ENCODE measurements at places on chromosomes 12 and 14. TPM values are rescaled to one million over a fixed set of nuclear protein-coding genes. Genes with fewer than 3 reads are reported as not detected.

DNA sequence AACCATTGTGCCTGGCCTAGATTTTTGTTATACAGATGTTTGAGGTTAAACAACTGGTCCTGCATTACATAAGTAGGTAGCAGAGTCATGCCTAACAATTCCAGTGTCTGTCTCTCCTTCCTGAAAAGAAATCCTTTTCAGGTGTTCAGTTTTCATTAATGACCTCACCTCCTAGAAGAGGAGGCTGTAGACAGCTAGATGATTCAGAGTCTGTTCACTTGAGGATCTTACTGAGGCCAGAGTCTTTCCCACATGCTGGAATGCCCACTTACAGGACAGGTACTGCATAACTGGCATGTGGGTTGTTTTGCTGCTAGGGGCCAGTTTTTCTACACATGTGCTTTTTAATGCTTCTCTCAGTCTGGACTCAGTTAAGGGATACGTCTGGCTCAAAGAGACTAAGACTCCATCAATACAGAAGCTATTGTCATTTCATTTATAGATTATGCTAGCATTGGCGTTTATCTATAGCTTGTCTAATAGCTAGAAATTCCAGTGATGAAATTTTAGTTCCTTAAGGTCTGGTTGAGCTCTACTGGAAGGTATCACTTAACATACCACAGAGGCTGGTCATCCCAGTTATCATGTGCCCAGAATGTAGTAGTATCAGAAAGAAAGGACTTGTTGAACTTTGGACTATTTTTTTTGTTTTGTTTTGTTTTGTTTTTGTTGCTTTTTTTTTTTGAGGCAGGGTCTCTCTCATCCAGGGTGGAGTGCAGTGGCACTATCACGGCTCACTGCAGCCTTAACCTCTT lies 206.4 kb downstream of the ERC1 start:
- peak; percentile 86 for DNase-seq

GRCh38 chr12:83630526-83630925 lies 943.8 kb downstream of the TMTC2 start:
- no peak for DNase-seq

DNA sequence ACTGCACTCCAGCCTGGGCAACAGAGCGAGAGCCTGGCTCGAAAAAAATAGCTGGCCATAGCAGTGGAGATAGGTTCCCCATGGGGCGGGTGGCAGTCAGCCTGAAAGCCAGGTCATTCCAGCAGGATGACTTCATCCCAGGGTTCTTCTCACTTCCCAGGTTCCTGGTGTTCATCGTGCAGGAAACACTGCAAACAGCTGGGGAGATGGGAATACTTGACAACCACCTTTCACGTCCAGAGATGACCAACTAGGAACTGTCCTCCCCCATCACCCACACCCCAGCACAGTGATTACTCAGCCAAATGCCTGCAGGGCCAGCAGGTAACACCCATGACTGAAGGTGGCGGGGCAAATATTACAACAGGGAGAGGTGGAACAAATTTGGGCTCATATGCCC lies 1.7 kb downstream of the VSIG10 start:
- peak; percentile 76 for DNase-seq

DNA sequence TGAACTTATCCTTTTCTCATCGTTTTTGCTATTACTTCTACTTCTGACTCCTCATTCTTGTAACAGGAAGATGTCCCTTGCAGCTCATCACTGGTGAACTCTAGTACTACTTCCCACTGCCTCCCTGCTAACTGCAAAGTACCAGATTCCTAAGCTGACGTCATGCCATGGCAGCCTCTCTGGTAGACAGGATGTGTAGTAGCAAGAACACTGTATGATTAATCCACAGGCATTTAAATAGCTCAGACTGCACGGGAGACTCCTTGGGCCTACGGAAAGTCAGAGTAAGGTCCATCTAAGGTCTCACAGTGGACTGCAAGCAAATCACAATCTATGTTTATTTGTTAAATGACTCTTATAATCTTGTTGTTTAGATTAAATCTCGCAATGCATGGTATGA lies 43.5 kb downstream of the DNAI7 start:
- peak; percentile 53 for DNase-seq

GRCh38 chr12:103930787-103931735 lies 851 bp downstream of the HSP90B1 start:
- DNase-seq, result no peak

GRCh38 chr12:51322452-51322851 lies 1.5 kb downstream of the BIN2 start:
- DNase-seq, result no peak

The HOXC12 gene
- polyA plus RNA-seq, result 0.35 TPM

GRCh38 chr12:53191885-53192530 lies 11.3 kb upstream of the CSAD start:
- DNase-seq, result no peak

The ACAD10 gene
- polyA plus RNA-seq, result 12.4 TPM

- no peak for DNase-seq
These were observed 156.0 kb downstream of the LRIG3 start for GRCh38 chr12:58764100-58764953.

GRCh38 chr14:91929700-91930099 lies 17.8 kb downstream of the FBLN5 start:
- no peak for DNase-seq

The KRT72 gene
- not detected for polyA plus RNA-seq

DNA sequence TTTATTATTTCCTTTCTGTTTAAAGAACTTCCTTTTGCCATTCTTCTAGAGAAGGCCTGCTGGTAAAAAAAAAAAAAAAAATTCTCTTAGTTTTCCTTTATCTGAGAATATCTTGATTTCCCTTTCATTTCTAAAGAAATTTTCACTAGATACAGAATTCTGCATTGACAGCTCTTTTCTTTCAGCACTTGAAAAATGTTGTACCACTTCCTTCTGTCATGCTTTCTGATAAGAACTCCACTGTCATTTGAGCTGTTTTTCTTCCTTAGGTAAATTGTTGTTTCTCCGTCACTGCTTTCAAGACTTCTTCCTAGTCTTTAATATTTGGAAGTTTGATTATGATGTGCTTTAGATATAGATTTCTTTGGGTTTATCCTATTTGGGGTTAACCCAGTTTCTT lies 113.6 kb upstream of the BTG1 start:
- DNase-seq, result no peak

GRCh38 chr14:51081209-51081608 lies 13.7 kb downstream of the TRIM9 start:
- no peak for DNase-seq

- DNase-seq, result no peak
These were observed 106.0 kb downstream of the PELI2 start for GRCh38 chr14:56224229-56224628.

GRCh38 chr12:48997719-48998496 lies 1.3 kb downstream of the DDN start:
- DNase-seq, result no peak

The ARMH4 gene
- 0.56 TPM for polyA plus RNA-seq

- no peak for DNase-seq
These were observed 40.9 kb upstream of the MBIP start for GRCh38 chr14:36361210-36361853.

The ACSM4 gene
- not detected for polyA plus RNA-seq

The LRRC10 gene
- not detected for polyA plus RNA-seq

The HPD gene
- polyA plus RNA-seq, result not detected

DNA sequence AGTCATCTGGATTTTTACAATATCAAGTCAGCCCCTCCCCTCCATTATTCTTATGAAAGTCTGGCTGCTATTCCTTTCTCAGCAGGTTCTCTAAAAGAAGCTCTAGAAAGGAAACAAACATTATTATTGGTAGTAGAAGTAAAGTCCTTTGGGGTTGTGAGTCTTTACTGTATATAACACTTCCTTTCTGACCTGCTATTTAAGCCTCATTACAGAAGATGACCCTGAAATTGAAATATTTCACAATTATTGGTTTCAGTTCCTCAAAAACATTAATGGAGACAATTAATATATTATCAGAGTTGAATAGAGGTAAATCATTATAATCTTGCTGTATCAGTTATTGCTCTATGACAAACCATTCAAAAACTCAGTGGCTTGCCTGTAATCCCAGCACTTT lies 19.3 kb downstream of the PLEKHA5 start:
- no peak for DNase-seq

The SERPINA10 gene
- not detected for polyA plus RNA-seq

DNA sequence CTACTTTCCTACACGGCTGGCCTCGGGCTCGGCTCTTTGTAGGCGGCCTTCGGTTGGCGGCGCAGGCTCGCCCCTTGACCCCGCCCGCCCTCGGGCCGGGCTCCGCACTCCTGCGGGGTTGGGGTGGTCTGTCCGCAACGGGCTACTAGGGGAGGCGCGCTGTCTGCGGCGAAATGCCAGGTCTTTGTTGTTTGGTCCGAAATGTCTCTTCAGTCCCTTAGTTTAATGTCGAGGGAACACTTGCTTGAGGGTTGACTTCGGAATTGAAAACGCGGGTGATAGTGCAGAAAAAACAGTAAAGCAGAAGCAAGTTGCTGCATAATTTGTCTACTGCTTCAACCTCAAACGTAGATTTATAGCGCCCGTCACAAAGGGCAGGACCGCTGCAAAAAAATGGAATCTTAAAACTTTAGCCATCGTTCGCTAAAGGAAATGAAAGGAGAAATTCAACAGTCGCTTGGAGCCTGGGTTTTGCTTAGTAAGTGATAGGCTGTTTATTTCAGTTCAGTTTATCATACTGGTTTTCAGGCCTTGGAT lies 390 bp downstream of the JKAMP start:
- DNase-seq, result no peak

The RPS6KA5 gene
- 2.9 TPM for polyA plus RNA-seq

The KLHDC1 gene
- 0.54 TPM for polyA plus RNA-seq

DNA sequence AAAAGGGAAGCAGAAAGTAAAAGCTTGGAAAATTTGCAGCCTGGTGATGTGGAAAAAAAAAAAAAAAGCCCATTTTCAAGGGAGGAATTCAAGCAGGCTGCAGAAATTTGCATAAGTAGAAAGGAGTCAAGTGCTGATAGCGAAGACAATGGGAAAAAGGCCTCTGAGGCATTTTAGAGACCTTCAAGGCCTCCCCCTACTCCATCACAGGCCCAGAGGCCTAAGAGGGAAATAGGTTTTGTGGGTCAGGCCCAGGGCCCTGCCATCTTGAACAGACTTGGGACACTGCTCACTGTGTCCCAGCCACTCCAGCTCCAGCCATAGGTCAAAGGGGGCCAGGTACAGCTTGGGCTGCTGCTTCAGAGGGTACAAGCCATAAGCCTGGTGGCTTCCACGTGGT lies 13.8 kb upstream of the PRKD1 start:
- DNase-seq, result no peak

The GPR68 gene
- polyA plus RNA-seq, result 5.7 TPM

DNA sequence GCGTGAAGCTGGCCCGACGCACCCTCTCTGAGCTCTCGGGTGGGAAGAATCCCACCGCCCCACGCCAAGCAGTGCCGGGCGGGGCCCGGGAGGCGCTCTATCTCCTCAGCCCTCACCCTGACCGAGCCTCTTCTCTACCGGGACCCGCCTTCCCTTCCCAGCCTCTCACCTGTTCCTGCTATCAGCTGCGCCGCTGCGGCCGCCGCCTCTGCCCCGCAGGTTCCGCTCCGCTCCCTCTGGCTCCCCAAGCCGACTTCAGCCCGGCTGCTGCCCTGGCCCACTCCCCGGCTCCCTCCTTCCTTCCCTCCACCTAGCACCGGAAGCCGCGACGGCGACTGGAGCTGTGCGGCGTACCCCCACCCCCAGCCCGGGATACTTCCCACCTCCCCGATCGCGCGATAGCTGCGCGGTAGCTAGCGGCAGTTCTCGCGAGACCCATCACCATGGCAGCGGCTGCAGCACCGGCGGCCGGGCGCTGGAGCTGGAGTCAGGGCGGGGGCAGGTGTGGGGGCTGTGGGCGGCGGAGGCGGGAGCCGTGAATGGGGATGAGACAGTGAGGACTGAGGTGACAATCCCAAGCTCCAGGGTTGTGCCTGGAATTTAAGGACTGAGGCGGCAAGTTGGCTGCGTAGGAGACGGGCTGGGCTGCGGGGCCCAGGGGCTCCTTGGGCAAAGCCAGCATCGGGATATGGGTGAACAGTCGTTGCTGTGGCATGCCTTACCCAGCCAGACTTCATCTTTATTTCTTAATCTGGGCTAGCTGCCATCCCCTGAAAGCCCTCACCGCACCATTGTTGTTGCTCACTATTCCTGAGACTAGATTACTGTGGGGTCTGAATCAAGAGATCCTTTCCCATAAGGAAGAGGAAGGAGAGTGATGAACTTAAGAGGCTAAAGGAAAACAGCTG lies at the start of gene ARF3:
Gene ARF3 (minus strand): TSS at position 347 of the 908 bp plus-strand sequence. CDS start 16,392 bp downstream, outside the sequence.
- DNase-seq, result peak; percentile 79

DNA sequence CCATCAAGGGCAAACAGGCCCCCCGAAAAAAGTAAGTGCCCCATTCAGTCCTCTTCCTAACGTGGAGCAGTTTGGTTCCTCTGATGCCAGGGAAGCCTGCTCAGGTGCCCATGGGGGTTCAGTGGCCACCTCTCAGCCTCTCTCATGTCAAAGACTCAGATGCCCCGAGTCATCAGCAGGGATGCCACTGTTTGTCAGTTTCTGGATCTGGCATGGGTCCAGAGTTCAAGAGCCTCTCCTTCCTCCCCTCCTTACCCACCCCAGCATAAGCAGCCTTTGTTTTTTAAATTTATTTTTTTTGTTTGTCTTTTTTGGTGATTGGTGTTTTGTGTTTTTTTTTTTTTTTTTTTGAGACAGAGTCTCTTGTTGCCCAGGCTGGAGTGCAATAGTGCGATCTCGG lies 11.3 kb downstream of the KMT5A start:
- no peak for DNase-seq

The CLEC7A gene
- polyA plus RNA-seq, result 0.62 TPM

GRCh38 chr14:20427231-20428009 lies 8.5 kb downstream of the KLHL33 start:
- no peak for DNase-seq

- DNase-seq, result no peak
These were observed 419.7 kb upstream of the PRICKLE1 start for GRCh38 chr12:43008953-43009845.

DNA sequence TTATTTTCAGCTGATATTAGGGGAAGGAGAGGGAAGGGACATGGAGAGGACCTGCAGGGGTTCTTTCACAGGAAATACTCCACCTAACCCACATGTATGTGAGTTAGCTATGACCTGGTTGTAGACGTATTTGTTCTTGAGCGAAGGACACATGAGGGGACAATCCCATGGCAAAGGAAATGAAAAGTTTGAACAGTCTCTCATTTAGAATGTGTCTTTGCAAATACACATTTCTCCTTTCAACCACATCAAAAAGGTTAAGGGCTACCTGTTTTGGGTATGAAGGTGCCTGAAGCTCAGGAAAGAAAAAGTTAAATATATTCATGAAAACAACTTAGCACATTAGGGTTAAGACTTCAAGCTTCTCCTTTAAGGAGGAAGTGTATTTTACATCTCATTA lies 7.4 kb downstream of the PYGL start:
- no peak for DNase-seq

- DNase-seq, result no peak
These were observed 325.6 kb upstream of the TMEM132C start for GRCh38 chr12:127941332-127941731.

- DNase-seq, result no peak
These were observed 91.4 kb downstream of the FAR2 start for GRCh38 chr12:29240441-29240840.

The KCNA5 gene
- not detected for polyA plus RNA-seq

- DNase-seq, result no peak
These were observed 34.0 kb downstream of the CD9 start for GRCh38 chr12:6234214-6234613.

GRCh38 chr12:22682663-22683062 lies 57.7 kb downstream of the ETNK1 start:
- DNase-seq, result no peak

- DNase-seq, result no peak
These were observed 581.1 kb downstream of the SLC16A7 start for GRCh38 chr12:60176891-60177290.

Data from keratinocyte (primary cell).